Stomach (tissue), 19 donors: ENCODE measurements at places on chromosomes 6 and 20.

GRCh38 chr20:19750101-19750606, 7.9 kb upstream of the RIN2 start:
- no peak for DNase-seq

- DNase-seq, result peak; percentile 26
These were observed 21.1 kb downstream of the SPTLC3 start for GRCh38 chr20:13029687-13030375.

- peak; percentile 82 for DNase-seq
These were observed 30.5 kb downstream of the SAYSD1 start for GRCh38 chr6:39084506-39084905.

- DNase-seq, result no peak
These were observed 97.5 kb downstream of the DLL1 start for GRCh38 chr6:170193326-170193821.

DNA sequence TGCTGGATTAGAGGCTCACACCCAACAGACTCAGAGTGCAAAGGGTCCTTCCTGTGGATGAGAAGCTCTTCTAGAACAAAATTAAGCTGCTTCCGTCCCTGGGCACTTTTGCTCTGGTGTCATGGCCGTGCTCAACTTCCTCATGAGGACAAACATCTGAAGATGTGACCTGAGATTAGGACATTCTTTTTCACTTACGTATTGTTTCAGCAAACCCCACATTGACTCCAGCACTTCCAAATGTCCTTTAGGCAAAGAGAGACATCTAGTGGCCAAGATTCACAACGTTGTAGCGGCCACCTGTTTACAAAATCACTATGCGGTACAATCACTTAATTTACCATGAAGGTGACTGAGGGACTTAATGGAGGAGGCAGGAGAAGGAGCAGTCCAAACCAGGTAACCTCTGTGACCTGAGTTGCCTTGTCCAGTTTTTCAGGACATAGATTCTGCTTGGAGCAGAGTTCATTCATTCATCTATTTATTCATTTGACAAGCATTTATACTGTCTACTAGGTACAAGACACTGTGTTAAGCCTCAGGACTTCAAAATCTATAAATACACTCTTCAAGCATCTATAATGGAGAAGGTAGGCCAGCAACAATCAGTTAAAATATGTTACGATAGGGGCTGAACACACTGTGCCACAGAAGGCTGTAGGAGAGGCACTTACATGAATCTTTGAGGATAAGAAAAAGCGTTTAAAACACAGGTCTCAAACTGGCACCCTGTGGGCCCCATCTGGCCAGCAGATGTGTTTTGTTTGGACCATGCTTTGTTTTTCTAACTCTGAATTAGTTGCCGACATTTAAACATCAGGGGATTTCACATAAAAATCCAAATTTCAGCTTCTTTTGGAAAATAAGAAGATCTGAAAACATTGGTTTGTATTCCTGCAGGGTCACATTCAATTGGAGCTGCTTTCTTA, 5.6 kb upstream of the ADGRF1 start:
- peak; percentile 93 for DNase-seq

GRCh38 chr6:138833816-138834539, 38.1 kb downstream of the ECT2L start:
- peak; percentile 78 for DNase-seq

GRCh38 chr6:125102891-125103290, 50.7 kb upstream of the TPD52L1 start:
- no peak for DNase-seq

GRCh38 chr6:33985947-33986346, 159.9 kb downstream of the GRM4 start:
- DNase-seq, result no peak

- DNase-seq, result peak; percentile 23
These were observed 692.1 kb downstream of the HTR1B start for GRCh38 chr6:76771059-76771634.

- DNase-seq, result no peak
These were observed 359 bp downstream of the PHIP start for GRCh38 chr6:79077715-79078074.

GRCh38 chr6:154558984-154559383, 48.5 kb upstream of the CNKSR3 start:
- DNase-seq, result no peak

DNA sequence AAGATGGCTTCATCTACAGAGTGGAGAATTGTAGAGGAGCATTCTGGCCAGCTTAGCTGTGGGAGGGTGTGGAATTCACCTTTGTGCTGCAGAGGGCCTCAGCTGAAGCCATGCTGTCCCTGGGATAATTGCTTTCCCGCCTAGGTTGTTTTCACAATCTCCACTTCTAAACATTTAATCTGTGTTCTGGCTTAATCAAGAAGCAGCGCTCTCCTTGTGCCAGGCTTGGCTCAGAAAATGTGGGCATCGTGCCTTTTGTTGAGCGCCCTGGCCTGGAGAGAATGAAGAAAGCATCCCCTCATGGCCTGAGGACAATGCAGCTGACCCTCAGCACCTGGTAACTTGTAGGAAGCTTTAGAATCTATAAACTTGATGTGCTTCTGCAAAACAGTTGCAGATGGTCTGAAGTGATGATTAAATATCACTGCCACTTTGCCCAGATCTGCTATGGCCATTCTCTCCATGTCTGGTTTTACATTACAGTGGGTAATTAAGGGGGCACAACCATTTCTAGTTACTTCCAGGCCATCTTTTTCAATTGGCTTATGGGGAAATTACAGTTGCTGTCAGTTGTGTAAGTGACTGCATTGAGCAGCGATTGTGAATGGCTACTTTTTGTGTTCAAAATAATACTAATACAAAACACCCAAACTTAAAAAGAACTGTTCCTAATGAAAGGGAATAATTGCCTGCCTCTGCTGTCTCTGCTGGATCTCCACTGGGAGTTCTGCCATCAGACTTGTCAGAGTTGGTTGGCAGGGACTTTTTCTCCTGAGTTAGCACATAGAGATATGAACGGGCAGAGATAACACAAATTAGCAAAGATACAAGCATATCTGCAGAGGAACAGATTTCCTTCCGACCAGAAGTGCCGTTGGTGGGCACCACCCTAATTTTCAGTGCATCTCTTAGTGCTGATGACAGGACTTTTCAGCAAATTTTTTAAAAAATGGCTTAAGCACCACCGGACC, 18.4 kb downstream of the CTNNBL1 start:
- DNase-seq, result peak; percentile 31

DNA sequence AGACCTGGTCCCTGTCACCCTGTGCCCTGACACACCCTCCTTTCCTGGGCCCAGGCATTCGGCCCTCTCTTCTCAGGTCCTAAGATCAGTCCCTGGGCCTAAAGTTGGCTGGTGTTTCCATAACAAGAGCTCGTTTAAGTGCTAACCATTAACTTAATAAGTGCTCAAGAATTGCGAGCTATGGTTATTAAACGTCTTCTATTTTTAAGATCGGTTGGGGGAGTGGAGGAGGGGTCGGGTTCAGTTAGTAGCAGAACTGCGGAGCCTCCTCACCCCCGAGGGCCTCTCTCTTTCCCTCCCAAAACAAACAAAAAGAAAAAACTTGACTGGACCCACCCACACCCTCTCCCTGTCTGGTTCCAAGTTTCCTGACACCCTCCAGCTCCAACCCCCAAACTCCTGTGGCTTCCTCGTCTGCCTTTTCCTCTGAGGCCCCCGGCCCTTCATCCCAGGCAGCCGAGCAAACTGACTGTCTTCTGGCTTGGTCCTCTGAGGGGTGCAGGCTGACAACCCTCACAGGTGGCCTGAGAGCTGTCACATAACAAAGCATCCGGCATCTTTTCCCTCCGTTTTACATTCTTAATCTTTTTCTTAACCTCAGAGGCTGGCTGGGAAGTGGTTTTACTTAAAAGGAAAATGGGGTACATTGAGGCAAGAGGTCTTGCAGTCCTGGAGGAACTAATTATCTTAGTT, 2.0 kb downstream of the STK35 start:
- DNase-seq, result no peak

GRCh38 chr6:72769459-72770125, 147.7 kb downstream of the KCNQ5 start:
- no peak for DNase-seq

DNA sequence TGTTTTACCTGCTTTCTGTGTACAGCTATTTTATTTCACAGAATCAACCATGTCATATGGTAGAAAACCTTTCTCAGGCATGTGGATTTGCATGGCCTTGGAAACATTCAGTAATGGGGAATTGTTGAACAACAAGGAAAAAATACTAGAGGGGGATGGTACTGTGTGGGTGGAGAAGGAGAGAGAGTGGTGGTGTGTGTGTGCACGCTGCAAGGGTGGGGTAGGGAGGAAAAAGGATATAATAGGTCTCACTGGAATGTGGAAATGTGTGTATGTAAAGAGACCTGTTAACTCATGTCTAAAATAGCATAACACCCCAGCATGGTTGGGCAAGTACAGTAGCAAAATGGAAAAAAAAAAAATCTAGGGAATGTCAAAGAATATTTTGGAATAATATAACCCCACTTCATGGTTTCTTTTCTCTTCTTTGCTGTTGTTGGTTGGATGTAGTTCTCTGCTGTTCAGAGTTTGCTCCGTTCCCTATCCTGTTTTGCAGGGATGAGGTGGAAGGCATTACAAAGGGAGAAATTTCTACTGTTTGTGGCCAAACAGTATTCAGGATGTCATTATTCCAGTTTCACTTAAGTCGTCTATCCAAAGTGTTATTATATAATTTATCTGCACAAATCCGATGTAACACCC, 93.9 kb upstream of the CITED2 start:
- DNase-seq, result no peak

- peak; percentile 67 for DNase-seq
These were observed at the start of gene HLA-DMB for GRCh38 chr6:32940656-32941213. TSS of gene HLA-DMB (minus strand) at chr6:32941028. CDS start at chr6:32940807, 221 bp downstream.

DNA sequence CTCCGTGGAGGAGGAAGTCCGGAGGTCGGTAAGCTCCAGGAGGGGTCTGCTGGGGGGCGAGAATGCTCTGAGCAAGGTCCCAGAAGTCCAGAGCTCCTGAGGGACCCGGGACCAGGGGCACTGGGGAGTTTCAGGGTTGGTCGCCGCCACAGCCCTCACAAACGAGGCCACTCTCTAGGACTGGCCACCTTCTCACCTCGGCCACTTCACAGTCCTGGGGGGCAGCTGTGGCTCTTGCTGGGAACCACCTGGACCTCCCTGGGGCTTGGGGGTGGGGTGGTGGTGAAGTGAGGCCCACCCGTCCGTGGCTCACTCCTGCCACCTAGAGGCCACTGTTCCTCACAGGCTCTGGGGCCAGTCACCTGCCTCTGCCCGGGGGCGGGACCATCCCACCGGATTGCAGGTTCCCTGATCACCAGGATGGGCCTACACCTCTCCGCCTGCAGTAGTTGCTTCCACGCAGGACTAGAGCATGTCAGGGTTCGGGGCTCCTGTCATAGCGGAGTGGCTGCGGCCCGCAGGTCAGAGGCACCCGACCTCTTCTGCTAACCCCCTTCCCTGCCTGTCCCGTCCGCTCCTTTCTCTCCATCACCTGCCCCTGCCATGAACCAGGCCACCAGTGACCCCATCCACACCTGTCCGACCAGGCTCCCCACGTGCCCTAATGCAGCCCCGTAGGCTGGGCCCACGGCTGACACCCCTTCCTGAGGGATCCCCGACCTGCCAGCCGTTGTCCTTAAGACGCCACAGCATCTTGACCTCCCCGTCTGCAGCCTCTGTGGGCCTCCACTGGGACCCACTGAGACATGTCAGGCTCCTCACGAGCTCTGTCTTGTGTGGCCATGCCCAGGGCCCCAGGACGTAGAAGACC, 5.1 kb upstream of the TCEA2 start:
- DNase-seq, result peak; percentile 92
